T1000 (cell line): ENCODE measurements at places on chromosomes 6 and 20.

GRCh38 chr20:48401359-48401758, 426.4 kb downstream of the PREX1 start:
- DNase-seq: no peak

DNA sequence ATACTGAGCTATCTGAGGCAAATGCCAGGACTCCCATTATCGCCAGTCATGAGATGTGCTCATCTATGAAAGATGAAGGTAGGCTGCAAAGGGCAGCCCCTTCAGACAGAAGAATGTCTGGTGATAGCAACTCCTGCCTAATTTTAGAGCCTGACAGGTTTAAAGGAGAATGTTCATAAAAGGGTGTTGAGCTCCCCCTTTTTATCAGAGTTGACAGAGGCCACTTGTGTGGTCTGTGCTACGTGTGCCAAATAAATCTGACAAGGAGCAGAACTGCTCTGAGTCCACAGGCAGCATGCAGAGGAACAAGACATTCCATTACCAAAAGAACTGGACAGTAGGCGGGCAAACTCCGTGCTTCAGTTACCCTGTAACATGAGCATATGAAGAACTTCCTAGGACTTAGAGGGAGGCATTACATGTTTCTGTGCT, 101.8 kb downstream of the PREP start:
- DNase-seq: no peak

DNA sequence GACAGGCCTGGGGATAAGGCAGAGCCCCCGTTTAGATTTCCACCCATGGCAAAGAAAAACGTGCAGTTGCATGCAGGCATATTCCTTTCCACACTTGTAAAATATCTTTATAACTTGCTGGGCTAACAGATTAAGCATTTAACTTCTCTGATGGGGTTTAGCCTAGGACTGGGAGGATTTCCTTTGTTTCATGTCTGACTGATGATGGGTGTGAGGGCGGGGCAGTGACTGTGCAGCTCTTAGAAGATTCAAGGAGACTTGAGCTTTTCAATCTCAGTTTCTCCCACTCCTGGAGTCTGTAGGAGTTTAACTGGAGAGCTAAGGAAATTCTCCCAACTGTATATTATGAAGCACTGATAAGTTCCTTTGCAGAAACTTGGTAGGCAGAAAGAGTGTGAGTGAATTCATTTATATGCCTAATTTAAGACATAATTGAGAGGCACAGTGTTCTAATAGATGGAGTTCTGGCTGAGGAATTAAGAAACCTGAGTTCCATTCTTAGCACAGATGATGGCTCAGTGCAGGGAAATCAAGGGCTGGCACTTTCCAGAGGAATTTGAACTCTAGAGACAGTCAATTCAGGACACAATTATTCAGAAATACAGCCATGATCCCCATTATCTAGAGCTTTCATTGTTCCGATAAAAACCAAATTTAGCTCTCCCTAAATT, 214.6 kb upstream of the CNR1 start:
- DNase-seq: no peak

- no peak for DNase-seq
These were observed 44.2 kb downstream of the ZNF831 start for GRCh38 chr20:59207742-59208357.

- no peak for DNase-seq
These were observed 56.5 kb downstream of the GPR6 start for GRCh38 chr6:110034667-110035036.

GRCh38 chr20:58408603-58409246, 19.7 kb downstream of the VAPB start:
- DNase-seq: no peak

GRCh38 chr20:57779401-57780003, 69.7 kb upstream of the PMEPA1 start:
- DNase-seq: no peak

DNA sequence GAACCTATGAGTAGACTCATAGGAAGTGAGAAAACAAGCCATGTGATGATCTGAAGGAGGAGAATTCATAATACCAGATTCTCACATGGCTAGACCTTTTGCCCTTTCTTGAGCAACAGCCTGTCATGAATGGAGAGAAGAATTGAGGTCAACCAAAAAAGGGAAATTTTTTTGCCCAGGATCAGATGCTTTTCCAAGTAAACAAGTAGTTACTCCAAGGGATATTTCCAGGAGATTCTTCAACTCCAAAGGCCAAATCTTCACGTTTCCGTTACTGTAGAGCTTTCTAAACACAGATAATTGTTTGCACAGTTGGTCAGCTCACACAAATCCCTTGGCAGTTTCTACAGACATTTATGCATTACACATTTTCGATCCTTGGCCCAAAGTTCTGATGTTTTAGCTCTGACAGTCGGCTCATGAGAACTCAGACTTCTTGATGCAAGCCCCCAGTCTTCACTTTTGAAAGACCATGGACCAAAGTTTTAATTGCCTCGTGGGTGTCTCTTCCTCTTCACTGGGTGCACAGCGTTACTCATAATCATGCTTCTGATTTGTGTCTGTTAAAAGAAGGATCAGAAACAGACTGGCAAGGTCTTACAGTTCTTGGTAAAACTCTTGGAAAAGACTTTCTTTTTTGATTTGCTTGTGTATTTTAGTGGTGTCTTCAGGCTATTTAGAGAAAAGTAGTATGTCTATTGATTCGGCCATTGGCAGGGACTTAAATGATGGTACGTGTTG, 115.0 kb downstream of the TSHZ2 start:
- DNase-seq: no peak

DNA sequence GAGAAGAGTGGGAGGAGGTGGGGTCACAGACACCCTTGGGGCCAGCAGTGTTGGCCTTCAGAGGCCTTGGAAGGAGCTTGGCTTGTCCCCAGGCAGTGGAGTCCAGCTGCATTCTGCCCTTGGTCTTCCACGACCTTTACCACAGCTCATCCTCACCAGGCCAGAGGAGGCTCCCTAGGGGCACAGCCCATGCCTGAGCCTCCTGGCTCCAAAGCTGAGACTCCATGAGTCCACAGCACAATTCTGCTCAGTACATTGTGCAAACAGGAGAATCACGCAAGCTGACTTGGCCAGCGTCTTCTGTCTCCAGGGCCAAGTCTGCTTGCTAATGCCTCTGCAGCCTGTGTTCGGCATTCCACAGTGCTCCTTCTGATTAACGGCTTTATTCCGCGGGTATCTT, 337.2 kb downstream of the SMOC2 start:
- DNase-seq: no peak
